H1 (cell line): ENCODE measurements at places on chromosomes 11 and 22.

GRCh38 chr11:72203163-72203562 lies 11.2 kb downstream of the FOLR1 start:
- no peaks in the 10 kb centered on the region for H3K36me3 ChIP-seq
- no peaks in the 10 kb centered on the region for H3K4me1 ChIP-seq
- H3K27ac ChIP-seq, result no peak overlapping the region
- DNase-seq, result no peak

- no peaks in the 10 kb centered on the region for H3K4me1 ChIP-seq
- DNase-seq, result no peak
- no peak overlapping the region for H3K27ac ChIP-seq
- no peaks in the 10 kb centered on the region for H3K36me3 ChIP-seq
- H3K4me3 ChIP-seq, result no peak overlapping the region
Observed at GRCh38 chr11:28257761-28258160, 149.6 kb downstream of the METTL15 start.

GRCh38 chr11:64198511-64198910 lies 8.0 kb upstream of the FERMT3 start:
- no peaks in the 10 kb centered on the region for H3K27me3 ChIP-seq
- no peak overlapping the region for H3K27ac ChIP-seq
- no peak overlapping the region for H3K4me3 ChIP-seq
- peaks cover 91% of the 10 kb centered on the region for H3K36me3 ChIP-seq
- DNase-seq, result no peak
- H3K4me1 ChIP-seq, result no peaks in the 10 kb centered on the region

GRCh38 chr22:33062361-33062760 lies 4.2 kb upstream of the SYN3 start:
- no peak for DNase-seq
- no peaks in the 10 kb centered on the region for H3K36me3 ChIP-seq
- H3K4me3 ChIP-seq, result no peak overlapping the region

DNA sequence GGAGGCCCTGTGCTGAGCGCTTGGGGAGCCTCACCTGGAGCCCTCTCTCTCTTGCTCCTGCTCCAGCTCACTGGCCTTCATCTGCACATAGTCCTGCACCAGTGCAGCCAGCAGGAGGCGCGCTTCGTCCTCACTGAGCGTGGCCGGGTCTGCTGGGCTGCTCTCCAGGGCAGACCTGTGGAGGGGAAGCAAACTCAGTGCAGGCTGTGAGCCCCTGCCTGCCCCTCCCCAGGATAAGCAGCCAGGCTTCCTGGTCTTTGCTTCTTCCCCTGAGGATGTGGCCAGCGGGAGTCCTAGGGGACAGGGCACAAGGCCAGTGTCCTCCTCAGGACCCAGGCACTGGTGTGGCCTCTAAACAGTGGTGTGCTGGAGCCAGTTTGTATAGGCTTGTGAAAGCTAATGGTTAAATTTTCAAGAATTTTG lies 2.2 kb downstream of the CALCA start:
- peak; percentile 49 for DNase-seq
- H3K4me1 ChIP-seq, result peaks cover 7% of the 10 kb centered on the region
- peaks cover 44% of the 10 kb centered on the region for H3K27me3 ChIP-seq
- no peak overlapping the region for H3K4me3 ChIP-seq
- no peaks in the 10 kb centered on the region for H3K36me3 ChIP-seq

DNA sequence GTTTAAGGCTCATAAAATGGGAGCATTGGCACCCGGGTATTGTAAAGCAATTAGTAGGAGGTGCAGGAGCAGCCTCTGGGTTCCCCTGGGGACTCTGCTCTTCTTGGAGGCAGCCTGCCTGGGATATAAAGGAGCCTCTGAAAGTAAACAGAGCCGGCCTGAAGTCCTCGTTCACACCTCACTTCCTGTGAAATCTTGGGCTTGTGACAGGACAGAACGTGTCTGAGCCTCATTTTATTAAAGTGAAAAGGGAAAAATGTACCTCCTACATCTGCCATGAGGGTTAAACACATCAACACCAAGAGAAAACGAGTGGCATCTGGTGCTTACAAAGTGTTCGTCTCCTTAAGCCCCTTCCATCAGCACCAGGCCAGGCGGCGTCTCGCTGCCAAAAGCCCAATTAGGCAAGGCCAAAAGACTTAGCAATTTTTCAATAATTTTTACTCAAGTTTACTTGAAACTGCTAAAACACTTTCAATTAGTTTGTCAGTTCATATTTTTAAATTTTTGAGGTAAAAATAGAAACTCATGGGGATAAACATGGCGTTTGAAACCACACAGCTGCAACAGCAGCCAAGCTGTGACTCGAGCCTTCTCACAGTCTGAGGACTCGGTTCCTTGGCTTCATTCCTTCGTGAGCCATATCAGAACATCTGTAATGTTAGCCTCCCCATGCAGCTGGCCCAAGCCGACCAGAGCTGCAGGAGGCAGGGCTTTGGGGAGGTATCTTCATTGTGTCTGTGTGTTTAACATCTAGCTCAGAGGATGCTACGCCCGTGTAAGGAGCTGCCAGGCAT lies 33.6 kb downstream of the MAP6 start:
- no peaks in the 10 kb centered on the region; the same call in 1 of the 2 replicates for H3K27me3 ChIP-seq
- H3K36me3 ChIP-seq, result no peaks in the 10 kb centered on the region
- no peak for DNase-seq
- H3K4me1 ChIP-seq, result no peaks in the 10 kb centered on the region
- H3K27ac ChIP-seq, result no peak overlapping the region

DNA sequence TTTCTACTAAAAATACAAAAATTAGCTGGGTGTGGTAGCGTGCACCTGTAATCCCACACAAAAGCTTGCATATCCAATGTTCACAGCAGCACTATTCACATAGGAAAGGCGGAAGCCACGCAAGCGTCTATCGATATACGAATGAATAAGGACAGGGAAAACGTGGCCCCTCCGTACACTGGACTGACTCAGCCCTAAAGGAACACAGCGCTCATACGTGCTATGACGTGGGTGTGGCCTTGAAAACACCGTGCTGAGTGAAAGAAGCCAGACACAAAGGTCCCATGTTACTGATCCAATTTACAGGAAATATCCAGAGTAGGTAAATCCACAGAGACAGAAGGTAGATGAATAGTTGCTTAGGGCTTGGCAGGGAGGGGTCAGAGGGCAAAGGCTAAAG lies 7.0 kb downstream of the LMF2 start:
- H3K36me3 ChIP-seq, result peaks cover 8% of the 10 kb centered on the region
- DNase-seq, result no peak
- H3K4me1 ChIP-seq, result no peaks in the 10 kb centered on the region
- no peak overlapping the region for H3K27ac ChIP-seq
- no peak overlapping the region for H3K4me3 ChIP-seq

GRCh38 chr22:40436505-40437431 lies 66.4 kb downstream of the SGSM3 start:
- H3K4me3 ChIP-seq, result no peak overlapping the region
- H3K4me1 ChIP-seq, result no peaks in the 10 kb centered on the region; the same call in 1 of the 2 replicates
- H3K27me3 ChIP-seq, result no peaks in the 10 kb centered on the region

DNA sequence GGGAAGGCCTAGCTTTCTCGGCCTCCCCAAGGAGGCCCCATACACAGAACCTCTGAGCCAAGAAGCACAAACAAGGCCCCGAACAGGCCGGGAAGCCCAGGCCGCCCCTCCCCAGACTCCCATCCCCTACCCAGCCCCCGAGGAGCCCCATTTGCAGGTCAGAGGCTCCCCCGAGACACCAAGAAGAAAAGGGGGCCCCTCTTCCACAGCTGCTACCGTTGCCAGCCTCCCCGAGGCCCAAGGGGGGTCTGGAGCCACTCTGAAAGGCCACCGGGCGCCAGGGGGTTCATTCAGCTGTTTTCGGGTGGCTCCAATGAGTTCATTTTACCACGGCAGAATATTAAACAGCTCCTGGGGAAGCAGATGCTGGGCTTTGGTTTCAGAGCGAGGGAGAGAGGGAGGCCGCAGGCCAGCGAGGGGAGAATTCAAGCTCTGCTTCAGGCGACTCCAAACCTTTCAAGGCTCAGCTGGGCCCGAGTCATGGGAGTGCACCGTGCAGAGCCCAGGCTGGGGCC lies 28.5 kb downstream of the MN1 start:
- H3K4me3 ChIP-seq, result no peak overlapping the region
- peaks cover 19% of the 10 kb centered on the region for H3K4me1 ChIP-seq
- DNase-seq, result no peak
- no peak overlapping the region for H3K27ac ChIP-seq
- H3K36me3 ChIP-seq, result no peaks in the 10 kb centered on the region

DNA sequence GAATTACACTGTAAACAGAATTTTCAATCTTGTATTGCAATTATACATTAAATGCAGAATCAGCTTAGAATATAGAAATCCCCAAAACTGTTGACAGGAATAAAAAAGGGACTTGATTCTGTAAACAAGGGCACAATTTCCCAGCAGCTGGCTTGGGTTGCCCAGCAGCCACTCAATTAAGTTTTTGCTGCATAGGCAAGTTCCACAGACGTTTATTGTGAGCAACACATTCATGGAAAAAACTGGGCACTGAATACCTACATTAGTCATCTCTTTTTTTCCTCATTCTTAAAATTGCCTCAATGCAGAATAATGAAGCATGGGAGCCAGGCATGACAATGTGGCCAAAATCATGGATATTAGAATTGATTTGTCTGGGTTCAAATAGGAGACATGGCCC lies 421.8 kb upstream of the ANO5 start:
- no peaks in the 10 kb centered on the region for H3K4me1 ChIP-seq
- H3K27ac ChIP-seq, result no peak overlapping the region
- no peaks in the 10 kb centered on the region for H3K36me3 ChIP-seq
- DNase-seq, result no peak
- H3K27me3 ChIP-seq, result no peaks in the 10 kb centered on the region

DNA sequence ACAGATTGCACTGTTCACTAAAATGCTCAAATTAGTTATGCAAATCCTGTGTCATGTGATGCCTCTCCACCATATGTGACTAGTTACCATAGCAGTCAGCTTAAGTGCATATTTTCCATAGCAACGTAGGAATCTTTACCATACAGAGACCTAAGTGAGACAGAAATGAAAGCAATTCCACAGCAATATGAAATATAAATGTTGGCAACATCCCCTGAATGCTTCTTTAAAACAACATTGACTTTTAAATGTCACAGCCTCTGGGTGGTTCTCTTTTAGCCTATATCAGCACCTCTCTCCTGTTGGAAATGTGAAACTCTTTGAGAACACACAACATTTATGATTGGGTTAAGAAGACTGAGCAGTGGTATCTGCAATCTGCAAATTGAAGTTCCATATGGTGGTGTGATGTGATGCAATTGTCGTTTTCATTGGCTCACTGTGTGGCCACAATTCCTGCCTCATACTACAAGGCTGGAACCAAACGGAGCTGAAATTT lies 814.6 kb downstream of the DLG2 start:
- no peak overlapping the region for H3K4me3 ChIP-seq
- no peak overlapping the region for H3K27ac ChIP-seq
- no peaks in the 10 kb centered on the region for H3K27me3 ChIP-seq
- DNase-seq, result no peak
- H3K4me1 ChIP-seq, result peaks cover 4% of the 10 kb centered on the region; the same call in 1 of the 2 replicates

- peak overlapping the region; percentile 97 for H3K4me3 ChIP-seq
- peaks cover 14% of the 10 kb centered on the region; the same call in 1 of the 2 replicates for H3K36me3 ChIP-seq
- DNase-seq, result no peak
- H3K27me3 ChIP-seq, result no peaks in the 10 kb centered on the region
- H3K4me1 ChIP-seq, result peaks cover 10% of the 10 kb centered on the region
- peak overlapping the region; percentile 39; the same call in 1 of the 2 replicates for H3K27ac ChIP-seq
Observed at GRCh38 chr11:61966734-61967115, 709 bp downstream of the FTH1 start.

DNA sequence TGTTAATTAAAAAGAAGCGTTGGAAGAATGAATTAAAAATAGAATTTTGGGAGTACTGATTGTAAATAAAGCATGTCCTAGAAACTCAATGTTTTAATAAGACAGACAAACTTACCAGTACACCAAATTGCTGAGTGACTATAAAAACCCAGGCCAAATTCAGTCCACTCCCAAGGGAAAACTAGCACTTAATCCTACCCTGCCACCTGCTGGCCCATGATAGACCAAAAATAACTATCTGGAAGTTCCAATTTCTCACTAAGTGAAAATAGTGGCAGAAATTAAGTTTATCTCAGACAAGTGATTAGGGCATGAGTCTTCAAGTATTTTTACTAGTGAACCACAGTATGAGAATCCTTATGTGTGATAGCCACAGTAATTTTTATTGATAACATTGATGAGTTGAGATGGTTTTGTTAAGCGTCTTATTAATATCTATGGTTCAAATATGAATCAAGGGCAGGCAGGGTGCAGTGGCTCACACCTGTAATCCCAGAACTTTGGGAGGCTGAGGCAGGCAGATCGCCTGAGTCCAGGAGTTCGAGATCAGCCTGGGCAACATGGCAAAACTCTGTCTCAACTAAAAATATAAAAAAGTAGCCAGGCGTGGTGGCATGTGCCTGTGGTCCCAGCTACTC lies 9.8 kb upstream of the DDX10 start:
- H3K4me3 ChIP-seq, result no peak overlapping the region
- no peaks in the 10 kb centered on the region for H3K36me3 ChIP-seq
- no peak overlapping the region for H3K27ac ChIP-seq
- no peaks in the 10 kb centered on the region for H3K27me3 ChIP-seq
- no peaks in the 10 kb centered on the region for H3K4me1 ChIP-seq

DNA sequence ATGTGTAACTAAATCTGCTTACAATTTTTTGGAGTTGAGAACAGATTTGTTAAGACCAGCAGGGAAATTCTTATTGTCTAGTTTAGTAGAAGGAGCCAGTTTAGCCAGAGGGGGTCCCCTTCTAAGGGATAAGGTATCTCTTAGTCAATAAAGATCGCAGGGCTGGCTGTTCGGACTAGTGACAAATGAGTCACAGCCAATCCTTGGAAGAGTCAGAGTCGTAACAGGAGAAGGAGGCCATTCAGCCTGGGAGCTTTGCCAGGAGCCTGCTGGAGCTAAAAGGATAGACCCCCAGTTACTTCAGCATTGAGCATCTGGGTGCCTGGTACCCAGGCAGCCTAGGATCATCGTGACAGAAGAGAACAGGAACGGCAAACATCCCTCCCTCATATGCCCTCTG lies 191.6 kb upstream of the ARHGAP20 start:
- H3K4me1 ChIP-seq, result no peaks in the 10 kb centered on the region
- DNase-seq, result no peak
- no peak overlapping the region for H3K27ac ChIP-seq
- H3K27me3 ChIP-seq, result no peaks in the 10 kb centered on the region
- H3K4me3 ChIP-seq, result no peak overlapping the region
- no peaks in the 10 kb centered on the region for H3K36me3 ChIP-seq

- DNase-seq, result no peak
- no peak overlapping the region for H3K27ac ChIP-seq
- no peak overlapping the region for H3K4me3 ChIP-seq
Observed at GRCh38 chr11:45662665-45663485, 2.5 kb downstream of the CHST1 start.
